ENCODE measurements at places on chromosomes 6 and 20.

DNA sequence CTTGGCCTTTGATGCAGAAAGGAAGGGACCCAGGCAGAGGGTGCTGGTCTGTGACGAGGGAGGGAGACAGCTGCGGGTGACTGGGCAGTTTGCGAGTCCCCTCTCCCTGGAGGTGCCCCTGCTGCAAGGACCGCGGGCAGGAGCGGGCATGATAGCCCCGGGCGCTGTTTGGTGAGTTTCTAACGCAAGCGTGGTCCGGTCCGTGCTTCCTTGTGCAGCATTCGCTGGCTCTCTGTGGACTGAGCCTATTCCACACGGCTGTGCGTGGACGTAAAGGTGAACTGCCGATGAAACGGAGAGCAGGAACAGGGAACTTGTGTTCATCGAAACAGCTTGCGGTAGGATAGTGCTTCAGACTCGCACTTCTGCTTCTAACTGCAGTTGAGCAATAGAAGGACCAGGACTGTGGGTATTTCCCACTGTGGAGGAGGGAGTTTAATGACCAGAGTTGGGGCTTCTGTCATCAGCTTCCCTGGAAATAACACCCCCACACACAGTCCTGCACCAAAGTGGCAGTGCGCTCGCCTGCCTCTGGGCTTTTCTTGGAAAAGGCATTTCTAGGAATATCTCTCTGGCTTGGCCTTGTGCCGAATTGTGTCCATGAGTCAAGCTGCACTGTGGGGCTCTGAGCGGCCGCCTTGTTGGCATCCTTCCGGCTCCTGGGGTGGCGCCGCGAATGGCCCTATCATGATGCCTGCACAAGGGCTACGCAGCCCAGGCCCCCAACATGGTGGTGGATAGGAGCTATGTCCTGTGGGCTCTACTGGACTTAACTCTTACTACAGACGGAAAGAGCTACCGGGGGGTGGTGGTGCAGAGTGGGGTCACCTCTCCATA lies 48.9 kb downstream of the DUSP22 start:
- DNase-seq: no peak

- DNase-seq: no peak
These were observed 6.0 kb downstream of the PARD6B start for GRCh38 chr20:50737352-50737751.

DNA sequence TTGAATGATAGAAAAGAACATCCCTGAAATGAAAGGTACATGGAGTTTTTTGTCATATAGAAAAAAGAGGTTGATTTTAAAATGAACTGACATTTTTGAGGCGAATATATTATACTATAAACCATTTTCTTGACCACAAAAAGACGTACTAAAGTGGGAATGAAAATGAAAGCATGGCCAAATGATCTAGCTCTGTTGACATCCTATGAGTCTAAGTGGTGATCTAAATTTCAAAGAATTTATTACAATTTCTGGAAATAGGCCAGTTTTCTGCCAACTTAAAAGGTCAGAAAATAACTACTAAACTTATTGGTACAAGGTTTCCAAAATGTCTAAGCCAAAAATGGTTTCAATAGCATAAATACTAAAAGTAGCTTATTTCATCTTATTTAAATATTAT lies 536.8 kb downstream of the EYS start:
- no peak for DNase-seq

GRCh38 chr20:49919461-49919860 lies 4.1 kb upstream of the SPATA2 start:
- no peak for DNase-seq

GRCh38 chr20:36384022-36384619 lies 78.0 kb downstream of the DLGAP4 start:
- peak; percentile 77 for DNase-seq

DNA sequence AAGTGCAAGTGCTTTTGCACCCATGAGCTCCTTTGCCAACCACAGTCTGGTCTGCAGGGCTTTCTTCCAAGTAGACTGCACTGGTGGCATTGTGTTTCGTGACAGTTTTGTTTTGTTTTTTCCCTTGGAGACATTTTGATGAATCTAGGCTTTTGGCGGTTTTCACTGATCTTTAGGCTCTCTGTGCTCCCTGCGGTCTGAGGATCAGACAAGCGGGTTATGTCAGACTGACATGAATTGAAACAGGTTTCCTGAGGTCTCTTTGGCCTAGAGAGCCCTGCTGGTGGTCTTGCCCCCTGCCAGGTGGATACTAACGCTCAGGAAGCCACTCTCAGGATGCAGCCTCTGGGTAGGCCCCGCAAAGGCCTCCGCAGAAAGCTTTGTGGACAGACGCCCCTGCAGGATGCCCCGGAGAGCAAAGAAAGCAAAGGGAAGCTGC lies 555.4 kb upstream of the AGPAT4 start:
- no peak for DNase-seq
